ENCODE measurements at places on chromosomes 5 and 9. TPM values are rescaled to one million over a fixed set of nuclear protein-coding genes. Genes with fewer than 3 reads are reported as not detected.

The IL3 gene
- total RNA-seq, result not detected

The FAM153A gene
- not detected for total RNA-seq

The PKD2L2 gene
- total RNA-seq, result not detected

The NXNL2 gene
- 2.6 TPM for total RNA-seq

The GPR151 gene
- total RNA-seq, result not detected

The PCDHGA3 gene
- not detected for total RNA-seq

The LIFR gene
- total RNA-seq, result 20.5 TPM

The NAIP gene
- total RNA-seq, result 0.89 TPM

The LTC4S gene
- total RNA-seq, result 0.89 TPM

The PCDHB13 gene
- not detected for total RNA-seq

The TARS1 gene
- total RNA-seq, result 217 TPM

The RNF180 gene
- total RNA-seq, result under 0.01 TPM

The SPINK5 gene
- not detected for total RNA-seq

The CARTPT gene
- total RNA-seq, result not detected

The SOHLH1 gene
- total RNA-seq, result not detected

The FOXD1 gene
- total RNA-seq, result 0.53 TPM

The ALDOB gene
- total RNA-seq, result not detected

The PTGS1 gene
- 9.4 TPM for total RNA-seq

The SOX30 gene
- not detected for total RNA-seq

The SWI5 gene
- total RNA-seq, result 57.1 TPM

The SEMA6A gene
- not detected for total RNA-seq

The NR5A1 gene
- not detected for total RNA-seq

The CLK4 gene
- total RNA-seq, result 4.4 TPM

The SLC1A1 gene
- total RNA-seq, result 3.2 TPM

The SLC35A4 gene
- 38.3 TPM for total RNA-seq

The TMEM215 gene
- not detected for total RNA-seq

The SURF6 gene
- total RNA-seq, result 4.0 TPM

The LRRC19 gene
- not detected for total RNA-seq

The CYLC2 gene
- not detected for total RNA-seq

The ROPN1L gene
- total RNA-seq, result 1.8 TPM

The BARHL1 gene
- total RNA-seq, result not detected

The RNF183 gene
- not detected for total RNA-seq

The LCN9 gene
- total RNA-seq, result not detected

The TAF11L5 gene
- not detected for total RNA-seq

The ESM1 gene
- total RNA-seq, result 6.6 TPM

The ACTBL2 gene
- total RNA-seq, result 3.2 TPM

The PPP1R2B gene
- total RNA-seq, result not detected

The MSANTD3 gene
- total RNA-seq, result 41.2 TPM

The CD72 gene
- 0.35 TPM for total RNA-seq

The PPP2R2B gene
- not detected for total RNA-seq

The TRMO gene
- total RNA-seq, result 10.7 TPM

The DHFR gene
- 64.2 TPM for total RNA-seq

The IL33 gene
- 29.1 TPM for total RNA-seq

The SH3RF2 gene
- 0.53 TPM for total RNA-seq

The CDKN2B-AS1 gene
- 0.53 TPM for total RNA-seq

The PCDHGA11 gene
- 8.4 TPM for total RNA-seq

The HAPLN1 gene
- not detected for total RNA-seq

The C9orf152 gene
- not detected for total RNA-seq

Data from myometrial cell (primary cell).